ENCODE measurements at places on chromosomes 12 and 14. TPM values are rescaled to one million over a fixed set of nuclear protein-coding genes. Genes with fewer than 3 reads are reported as not detected.

The HOXC5 gene
- 0.12 TPM for total RNA-seq

The MYL2 gene
- not detected for total RNA-seq

The PRICKLE1 gene
- total RNA-seq = 2.6 TPM

The DPF3 gene
- 17.2 TPM for total RNA-seq

The OLR1 gene
- total RNA-seq = 0.24 TPM

The ADAM21 gene
- total RNA-seq = not detected

The IGF1 gene
- 0.12 TPM for total RNA-seq

The SLC38A4 gene
- total RNA-seq = 11.0 TPM

The KNTC1 gene
- 10.5 TPM for total RNA-seq

The AMN gene
- 0.16 TPM for total RNA-seq

The CPNE6 gene
- total RNA-seq = not detected
